ENCODE measurements at places on chromosomes 2 and 18.

- DNase-seq, result no peak
These were observed 133.7 kb downstream of the RHBDD1 start for GRCh38 chr2:226969417-226970080.

DNA sequence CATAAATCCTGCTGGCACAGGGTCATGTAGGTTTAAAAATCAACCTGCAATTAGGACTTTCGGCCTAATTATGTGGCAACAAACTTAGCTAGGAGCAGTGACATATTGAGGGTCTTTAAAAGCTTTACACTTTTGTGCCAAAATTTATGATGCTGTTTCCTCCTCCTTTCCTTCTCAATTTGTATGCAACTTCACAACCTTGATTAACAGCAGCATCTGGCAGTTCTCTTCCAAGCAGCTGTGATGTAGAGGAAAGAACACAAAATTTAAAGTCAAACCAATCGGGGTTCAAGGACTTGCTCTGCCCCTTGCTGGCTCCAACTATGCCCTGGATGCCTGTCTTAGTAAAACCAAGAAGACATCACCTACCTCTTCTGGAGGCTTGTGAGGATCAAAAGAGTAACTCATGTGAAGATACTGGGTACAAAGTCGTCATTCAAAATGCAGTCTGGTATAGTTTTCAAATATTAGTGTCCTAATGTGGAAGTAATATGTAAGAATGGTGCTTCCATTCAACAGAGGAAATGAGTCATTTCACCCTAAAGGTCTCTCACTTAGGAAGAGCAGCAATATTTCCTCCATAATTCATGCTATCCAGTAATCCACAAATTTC, 94.7 kb downstream of the ANKRD44 start:
- DNase-seq, result no peak

- peak; percentile 32 for DNase-seq
These were observed 597 bp downstream of the RNF103 start for GRCh38 chr2:86623043-86623493.

GRCh38 chr2:9714630-9715214, 83.9 kb upstream of the YWHAQ start:
- DNase-seq, result no peak

DNA sequence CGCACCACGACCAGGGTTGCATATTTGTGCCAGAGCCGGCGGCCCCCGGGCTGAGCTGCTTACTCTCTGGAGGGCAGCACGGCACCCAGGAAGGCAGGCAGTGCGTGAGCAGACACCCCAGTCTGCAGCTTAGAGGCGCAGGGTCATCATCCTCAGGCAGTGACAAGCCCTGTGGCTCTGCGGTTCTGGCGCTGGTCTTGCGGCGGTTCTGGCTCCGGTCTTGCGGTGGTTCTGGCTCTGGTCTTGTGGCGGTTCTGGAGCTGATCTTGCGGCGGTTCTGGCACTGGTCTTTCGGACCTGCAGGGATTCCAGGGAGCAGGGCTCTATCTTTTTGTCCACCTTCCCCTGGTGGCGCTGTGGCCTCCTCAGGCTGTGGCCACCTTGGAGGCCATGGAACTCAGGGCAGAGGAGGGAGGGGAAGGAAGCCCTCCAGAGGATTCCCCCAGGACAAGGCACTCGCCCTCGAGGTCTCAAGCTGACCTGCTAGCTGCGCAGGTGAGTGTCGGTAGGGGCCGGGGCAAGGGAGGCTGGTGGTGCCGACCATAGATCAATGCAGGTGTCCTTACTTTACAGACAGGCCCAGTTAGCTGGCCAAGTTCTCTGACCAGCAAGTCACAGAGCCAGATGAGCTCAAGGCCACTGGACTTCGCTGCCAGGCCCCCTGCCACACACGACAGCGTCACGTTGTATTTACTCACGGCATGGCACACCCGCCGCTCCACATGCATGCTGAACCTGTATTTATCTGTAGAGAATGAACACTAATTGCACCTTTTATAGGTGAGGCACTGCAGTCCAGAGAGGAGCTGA, 14.9 kb downstream of the ESPNL start:
- no peak for DNase-seq

- no peak for DNase-seq
These were observed 171.8 kb upstream of the SPRED2 start for GRCh38 chr2:65604246-65604645.

GRCh38 chr2:234649951-234650350, 153.1 kb upstream of the ARL4C start:
- no peak for DNase-seq

DNA sequence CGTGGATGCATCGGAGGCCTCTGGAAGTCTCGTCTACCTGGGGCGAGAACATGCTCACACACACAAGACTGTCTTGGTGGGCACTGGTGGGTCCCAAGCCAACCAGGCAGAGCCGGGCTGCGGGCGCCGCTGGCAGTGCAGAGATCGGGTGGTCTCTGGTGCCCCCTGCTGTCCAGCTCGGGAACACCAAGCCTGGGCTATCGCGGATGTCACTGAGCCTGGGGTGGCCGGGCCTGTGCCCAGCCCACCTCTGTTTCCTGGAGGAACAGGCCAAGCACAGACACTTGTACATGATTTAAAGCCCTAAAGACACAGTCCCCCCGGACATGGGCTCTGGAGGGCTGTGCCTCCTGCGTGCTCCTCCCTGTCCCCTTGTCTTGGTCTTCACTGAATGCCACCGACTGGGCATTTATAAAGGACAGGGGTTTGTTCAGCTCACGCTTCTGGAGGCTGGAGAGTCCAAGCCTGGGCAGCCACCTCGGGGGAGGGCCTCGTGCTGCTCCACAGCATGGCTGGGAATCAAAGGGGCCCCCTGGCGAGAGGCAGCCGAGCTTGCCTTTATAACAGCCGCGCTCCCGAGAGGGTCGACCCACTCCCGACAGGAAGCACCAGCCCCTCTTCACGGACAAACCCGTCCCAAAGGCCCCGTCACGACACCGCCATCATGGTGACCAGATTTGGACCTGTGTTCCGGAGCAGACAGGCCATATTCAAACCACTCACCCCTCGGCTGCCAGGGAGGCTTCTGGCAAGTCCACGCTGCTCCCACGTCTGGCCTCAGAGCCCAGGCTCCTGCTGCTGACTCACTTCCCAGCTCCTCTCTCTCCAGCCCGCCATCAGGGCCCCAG, 3.6 kb upstream of the OTOS start:
- peak; percentile 88 for DNase-seq

DNA sequence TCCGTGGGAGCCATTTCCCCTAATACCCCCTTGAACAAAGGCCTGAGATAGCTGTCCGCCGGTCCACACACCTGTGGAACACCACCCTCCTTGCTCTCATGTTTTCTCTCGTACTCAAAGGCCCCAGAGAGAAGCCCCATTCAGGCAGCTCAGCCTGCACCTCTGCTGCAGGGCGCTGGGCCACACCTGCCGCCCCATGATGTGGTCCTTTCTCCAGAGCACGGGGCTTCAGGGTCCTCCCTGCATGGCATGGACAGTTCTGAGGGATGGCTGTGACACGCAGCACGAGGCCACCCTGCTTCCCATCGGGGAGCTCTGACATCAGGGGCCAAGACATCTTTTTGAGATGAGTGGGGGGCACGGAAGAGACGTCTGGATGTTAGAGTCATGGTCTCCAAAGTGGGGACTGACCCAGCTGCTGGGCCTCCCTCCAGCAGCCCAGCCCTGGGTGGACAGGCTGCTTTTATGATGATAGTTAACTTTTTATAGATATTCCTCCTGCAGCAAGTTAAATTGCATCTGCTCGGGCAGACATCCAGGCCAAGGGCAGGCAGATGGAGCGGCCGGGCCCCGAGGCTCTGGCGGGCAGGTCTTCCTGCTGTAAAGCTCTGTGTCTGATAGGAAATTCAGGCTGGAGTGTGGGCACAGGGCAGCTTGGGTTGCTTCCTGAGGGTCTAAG, 56.7 kb downstream of the SDC1 start:
- DNase-seq, result no peak

DNA sequence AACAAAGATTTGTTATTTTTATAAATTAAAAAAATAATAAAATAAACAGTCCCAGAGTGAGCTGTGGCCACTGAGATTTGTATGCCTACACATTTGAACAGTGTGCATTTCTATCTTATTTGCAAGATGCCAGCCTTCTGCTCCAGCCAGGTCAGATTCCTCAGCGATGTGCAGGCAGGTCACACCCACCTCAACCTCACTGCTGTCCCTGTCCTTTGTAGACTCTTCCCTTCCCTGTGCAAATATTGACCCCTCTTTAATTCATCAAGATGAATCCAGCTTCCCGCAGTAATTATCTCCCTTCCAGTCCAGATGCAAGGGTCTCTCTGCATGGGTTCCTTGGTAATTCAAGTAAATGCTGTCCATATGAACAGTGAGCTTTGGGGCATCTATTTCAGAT, 256.2 kb downstream of the PIEZO2 start:
- DNase-seq, result no peak

- no peak for DNase-seq
These were observed 4.3 kb upstream of the GALNT1 start for GRCh38 chr18:35577045-35577848.

GRCh38 chr2:227204452-227204851, 40.0 kb downstream of the COL4A3 start:
- no peak for DNase-seq

GRCh38 chr2:189933041-189933440, 129.5 kb downstream of the MSTN start:
- no peak for DNase-seq

- no peak for DNase-seq
These were observed 26.7 kb downstream of the ITGA4 start for GRCh38 chr2:181483876-181484275.

DNA sequence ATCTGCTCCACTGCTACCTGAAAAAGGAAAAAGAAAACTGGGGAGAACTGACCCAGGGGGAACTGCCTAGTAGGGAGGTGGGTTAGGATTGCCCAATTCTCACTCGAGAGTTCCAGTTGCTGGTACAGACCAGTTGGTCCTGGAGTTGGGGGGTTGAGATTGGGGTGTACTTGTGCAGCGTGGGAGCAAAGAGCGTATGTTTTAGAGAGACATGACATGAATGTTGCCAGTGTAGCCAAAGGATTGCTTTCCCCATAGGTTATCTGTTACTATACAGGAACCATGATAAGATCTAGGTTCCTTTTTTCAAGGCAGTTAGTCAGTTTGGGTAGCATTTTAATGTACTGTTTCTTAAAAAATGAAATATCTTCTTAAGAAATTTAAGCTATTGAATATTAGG, 68.6 kb downstream of the APLF start:
- no peak for DNase-seq

DNA sequence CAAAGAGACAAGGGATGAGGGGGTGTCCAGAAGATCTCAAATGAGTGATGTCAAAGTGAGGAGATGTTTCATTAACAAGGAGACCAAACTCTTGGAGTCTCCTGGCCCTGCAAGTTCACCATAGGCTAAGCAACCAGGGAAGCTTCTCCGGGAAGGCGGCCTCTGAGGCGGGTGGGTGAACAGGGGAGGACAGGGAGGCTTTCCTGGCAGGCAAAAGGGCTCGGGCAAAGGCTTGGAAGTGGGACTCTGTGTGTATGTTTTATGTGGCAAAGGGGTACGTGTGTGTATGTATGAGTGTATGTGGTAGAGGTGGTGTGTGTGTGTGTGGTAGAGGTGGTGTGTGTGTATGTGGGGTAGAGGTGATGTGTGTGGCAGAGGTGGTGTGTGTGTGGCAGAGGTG, 163.9 kb downstream of the DYSF start:
- no peak for DNase-seq

- DNase-seq, result no peak
These were observed 70.7 kb downstream of the CCDC93 start for GRCh38 chr2:117943013-117943672.

DNA sequence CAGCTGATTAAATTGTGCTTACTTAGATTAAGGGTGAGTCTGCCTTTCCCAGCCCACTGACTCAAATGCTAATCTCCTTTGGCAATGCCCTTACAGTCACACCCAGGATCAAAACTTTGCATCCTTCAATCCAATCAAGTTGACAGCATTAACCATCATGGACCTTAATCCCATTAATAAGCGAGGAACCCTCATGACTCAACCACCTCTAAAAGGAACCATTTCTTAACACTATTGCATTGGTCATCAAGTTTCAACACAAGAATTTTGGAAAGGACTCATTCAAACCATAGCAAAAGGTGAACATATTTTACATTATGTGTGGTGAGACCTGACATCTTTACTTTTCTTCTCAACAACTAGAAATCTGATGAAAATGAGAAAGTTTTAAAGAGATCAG, 187.0 kb downstream of the OSR1 start:
- no peak for DNase-seq

DNA sequence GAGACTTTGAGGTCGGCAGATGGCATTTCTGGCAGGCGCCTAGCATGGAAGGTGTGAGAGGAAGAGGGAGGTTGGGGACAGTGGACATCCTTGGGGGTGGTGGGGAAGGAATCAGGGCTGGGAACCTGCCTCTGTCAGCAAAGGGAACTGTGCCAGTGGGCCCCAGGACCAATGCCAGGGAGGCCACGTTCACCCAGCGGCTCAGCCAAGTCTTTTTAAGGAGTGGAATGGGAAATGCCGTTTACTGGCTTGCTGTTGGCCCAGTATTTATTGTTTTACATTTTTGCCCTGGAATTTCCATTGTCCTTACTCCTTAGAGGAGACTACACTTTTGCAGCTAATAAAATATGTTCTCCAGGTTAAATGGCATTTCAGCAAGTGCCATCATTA, 135.2 kb downstream of the MCFD2 start:
- DNase-seq, result no peak

GRCh38 chr18:5651736-5652135, 107.9 kb upstream of the EPB41L3 start:
- no peak for DNase-seq

GRCh38 chr2:26742048-26742770, 21.9 kb upstream of the SLC35F6 start:
- DNase-seq, result no peak

GRCh38 chr2:233713262-233713615, 532 bp downstream of the UGT1A5 start:
- DNase-seq, result no peak

- peak; percentile 80 for DNase-seq
These were observed 189.4 kb upstream of the GLI2 start for GRCh38 chr2:120546048-120546864.

GRCh38 chr18:24657444-24657842, 197.0 kb downstream of the HRH4 start:
- no peak for DNase-seq

DNA sequence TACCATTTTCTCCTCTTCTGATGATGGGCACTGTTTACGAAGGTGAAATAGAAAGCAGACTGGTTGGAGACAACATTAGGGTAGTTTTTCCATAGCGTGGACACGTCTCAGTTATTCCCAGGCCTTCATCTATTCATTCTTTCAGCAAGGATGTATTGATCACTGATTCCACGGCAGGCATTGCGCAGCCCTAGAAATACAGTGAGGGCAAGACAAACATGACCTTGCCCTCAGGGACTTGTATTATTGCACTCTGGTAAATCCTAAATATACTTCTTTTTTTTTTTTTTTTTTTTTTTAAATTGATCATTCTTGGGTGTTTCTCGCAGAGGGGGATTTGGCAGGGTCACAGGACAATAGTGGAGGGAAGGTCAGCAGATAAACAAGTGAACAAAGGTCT, 167.3 kb upstream of the SPRED2 start:
- DNase-seq, result no peak

DNA sequence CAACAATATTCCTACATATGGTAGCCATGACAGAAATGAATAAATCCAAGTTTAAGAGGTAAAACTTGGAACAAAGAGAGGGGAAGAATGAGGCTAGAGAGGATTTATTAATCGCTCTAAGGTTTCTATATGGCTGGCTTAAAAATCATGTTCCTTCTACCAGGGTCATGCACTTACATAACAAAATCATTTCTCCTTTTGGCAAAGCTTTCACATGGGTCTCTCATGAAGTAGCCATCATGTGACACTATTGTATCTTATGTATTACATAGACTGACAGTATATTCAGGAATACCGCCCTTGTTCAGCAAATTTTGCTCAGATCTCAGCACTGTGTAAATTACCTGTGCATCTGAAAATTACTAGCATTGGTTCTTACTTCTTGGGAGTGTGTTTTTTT, 1554.5 kb upstream of the SLC39A10 start:
- no peak for DNase-seq

All from ELF-1 (cell line).